ENCODE measurements at places on chromosomes 3 and 15.

GRCh38 chr15:36947035-36947719 lies 153.2 kb downstream of the MEIS2 start:
- no peak for DNase-seq

GRCh38 chr3:176755977-176756376 lies 441.3 kb downstream of the TBL1XR1 start:
- no peak for DNase-seq

- peak; percentile 6 for DNase-seq
Observed at GRCh38 chr15:73851689-73852088, 21.7 kb upstream of the TBC1D21 start.

- no peak for DNase-seq
Observed at GRCh38 chr3:45981346-45982074, 14.1 kb downstream of the FYCO1 start.

- DNase-seq = no peak
Observed at GRCh38 chr3:168659015-168659414, 563.3 kb upstream of the GOLIM4 start.

DNA sequence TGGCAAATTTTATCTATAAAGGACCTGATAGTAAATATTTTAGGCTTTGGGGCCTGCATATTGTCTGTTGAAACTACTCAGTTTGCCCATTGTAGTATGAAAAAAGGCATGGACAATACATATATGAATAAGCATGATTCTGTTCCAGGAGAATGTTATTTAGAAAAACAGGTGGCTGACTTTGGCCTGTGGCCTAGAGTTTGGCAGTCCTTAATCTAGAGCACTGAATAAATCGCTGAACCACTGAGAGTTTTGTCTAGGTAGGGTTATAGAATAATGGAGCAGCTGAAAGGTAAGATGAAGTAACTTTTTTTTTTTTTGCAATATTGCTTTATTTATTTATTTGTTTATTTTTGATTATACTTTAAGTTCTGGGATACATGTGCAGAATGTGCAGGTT lies 75.0 kb downstream of the LRRC49 start:
- no peak for DNase-seq

DNA sequence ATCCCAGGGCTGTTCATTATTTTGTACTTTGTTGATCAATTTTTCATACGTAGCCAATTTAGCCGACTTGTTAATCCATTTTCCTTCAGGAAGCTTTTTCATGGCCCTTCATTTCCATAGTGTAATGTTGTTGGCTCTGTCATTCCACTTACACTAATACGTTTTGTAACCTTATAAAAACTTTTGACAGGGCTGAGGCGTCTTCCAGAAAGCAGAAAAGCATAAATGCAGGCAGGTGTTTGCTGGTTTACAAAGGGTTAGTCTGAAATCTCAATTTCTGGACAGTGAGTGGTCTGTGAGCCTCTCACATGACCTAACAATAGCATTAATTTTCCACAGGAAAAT lies 444.0 kb downstream of the OTOL1 start:
- DNase-seq = no peak

GRCh38 chr3:39513791-39514369 lies 46.4 kb downstream of the MOBP start:
- DNase-seq = no peak

DNA sequence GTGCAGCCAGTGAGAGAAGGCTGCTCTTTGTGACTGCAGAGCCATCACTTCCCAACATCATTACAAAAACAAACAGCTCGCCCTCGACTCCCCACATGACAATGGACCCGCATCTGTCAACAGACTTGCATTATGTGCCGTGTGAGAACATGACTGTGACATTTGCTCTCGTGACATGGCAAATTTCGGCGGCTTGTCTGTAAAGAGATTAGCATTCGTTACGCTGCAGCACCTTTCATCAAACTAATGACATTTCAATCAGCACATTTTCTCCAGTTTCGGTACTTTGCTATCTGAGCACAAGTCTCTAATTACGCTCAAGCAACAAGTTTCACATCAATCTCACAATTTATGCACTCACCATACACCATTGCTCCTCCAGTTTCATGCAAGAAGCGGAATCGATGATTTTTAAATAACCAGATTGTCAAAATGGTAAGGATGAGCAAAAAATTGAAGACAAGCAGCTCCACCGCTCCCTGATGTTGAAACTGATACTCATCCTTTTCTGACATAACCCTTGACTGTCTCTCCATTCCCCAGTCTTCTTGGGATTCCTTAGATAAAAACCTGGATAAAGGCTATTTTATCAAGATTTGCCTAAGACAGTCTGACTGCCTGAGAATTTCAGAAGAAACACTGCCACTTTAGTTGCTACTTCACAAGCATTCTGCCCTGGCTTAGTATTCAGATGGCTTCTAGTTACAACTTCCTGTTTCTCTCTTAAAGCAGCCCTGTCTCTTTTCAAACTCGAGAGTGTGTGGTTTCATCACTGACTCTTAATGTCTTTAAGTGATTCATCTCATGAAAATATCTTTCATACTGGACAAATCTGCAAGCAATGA lies at the start of gene SLC9A9:
SLC9A9 (minus strand) TSS at position 682 of the 845 bp plus-strand sequence; CDS start at position 536, 146 bp downstream.
- no peak for DNase-seq

GRCh38 chr15:64604319-64604718 lies 143.9 kb downstream of the ZNF609 start:
- no peak for DNase-seq

GRCh38 chr3:105866656-105867653 lies 1.9 kb downstream of the CBLB start:
- DNase-seq = no peak

GRCh38 chr3:128845119-128845777 lies 34.2 kb upstream of the ACAD9 start:
- DNase-seq = no peak

GRCh38 chr3:159711560-159712333 lies 276.9 kb upstream of the IL12A start:
- no peak for DNase-seq

DNA sequence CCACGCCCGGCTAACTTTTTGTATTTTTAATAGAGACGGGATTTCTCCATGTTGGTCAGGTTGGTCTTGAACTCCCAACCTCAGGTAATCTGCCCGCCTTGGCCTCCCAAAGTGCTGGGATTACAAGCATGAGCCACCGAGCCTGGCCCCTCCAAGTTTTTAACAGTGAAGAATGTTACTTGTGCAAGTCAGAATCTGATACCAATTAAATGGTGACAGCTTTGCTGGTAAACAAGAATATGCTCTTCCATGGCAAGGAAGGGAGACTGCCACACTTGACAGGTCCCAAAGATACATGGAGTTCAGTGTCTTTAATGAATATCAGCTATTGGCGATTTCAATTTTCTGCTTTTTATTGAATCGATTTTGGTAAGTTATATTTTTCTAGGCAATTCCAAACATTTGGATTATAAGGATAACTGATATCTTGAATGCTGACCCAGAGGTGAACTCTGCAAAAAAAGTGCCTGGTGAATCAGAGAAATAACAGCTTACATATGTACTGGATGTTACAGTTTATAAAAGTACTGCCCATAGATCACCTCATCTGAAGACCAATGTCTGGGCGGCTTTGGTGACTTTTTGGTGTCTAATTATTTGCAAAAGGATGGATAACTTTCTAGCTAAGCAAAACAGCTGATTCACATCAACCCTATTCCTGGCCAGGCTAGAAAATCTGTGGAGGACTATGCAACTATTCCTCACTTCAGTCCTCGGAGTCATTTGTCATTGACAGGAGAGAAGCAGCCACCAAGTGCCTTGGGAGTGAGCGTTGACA lies 1.2 kb downstream of the PARP16 start:
- no peak for DNase-seq

- DNase-seq = no peak
Observed at GRCh38 chr15:34119291-34119690, 17.4 kb downstream of the PGBD4 start.

- DNase-seq = no peak
Observed at GRCh38 chr3:8441969-8442559, 59.6 kb upstream of the LMCD1 start.

DNA sequence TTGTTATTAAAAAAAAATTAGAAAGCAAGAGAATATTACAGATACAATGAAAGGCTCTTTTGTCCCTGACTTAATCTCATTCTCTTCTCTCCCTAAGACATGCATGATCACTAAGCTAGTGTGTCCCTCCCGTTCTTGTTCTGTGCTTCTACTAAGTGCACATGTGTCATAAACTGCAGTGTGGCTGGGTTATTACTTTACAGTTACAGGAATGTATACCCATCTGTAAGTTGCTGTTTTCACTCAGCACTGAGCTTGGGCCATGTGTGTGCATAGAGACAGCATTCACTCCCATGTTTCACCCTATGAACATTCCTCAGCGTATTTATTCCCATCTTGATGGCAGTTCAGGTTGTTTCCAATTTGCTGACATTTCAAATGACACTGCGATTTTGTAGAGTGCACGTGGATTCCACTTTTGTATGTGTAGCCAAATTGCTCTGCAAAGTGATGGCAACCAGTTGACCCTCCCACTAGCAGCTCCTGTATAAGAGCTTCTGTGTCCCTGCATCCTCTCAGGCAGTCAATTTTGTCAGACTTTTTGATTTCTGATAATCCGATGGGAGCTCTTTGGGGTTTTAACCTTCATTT lies 145.8 kb upstream of the UBE2E1 start:
- DNase-seq = no peak

- no peak for DNase-seq
Observed at GRCh38 chr3:27483117-27484014, 818 bp downstream of the SLC4A7 start.

GRCh38 chr3:123653221-123653682 lies 68.4 kb upstream of the HACD2 start:
- DNase-seq = no peak

DNA sequence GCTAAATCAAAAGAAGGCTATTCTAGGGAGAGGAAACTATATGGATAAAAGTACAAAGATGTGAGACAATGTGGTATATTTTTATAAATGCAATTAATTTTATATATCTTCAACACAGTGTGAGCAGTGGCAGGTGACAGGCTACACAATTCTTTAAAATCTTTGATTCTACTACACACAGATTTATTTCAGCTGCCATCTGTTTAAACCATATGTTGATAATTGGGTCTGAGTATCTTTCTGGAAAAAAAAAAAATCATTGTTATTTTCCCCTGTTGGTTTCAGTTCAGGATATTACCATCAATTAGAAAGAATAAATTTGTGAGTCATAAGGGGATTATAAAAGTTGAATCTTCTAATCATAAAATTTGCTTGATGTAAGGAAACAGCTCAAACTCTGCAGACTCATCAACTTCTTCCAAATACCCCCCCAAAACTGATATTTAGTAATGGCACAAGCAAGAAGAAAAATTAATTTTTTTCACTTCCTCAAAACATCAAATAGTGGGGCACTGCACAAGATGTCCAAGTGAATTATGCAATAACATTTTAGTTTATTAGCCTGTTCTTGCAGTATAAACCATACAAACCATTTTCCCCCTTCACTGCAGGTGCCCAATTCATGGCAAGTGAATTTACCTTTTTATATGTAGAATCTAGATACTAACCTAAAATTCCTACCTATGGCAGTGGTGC lies 12.0 kb downstream of the PIERCE2 start:
- DNase-seq = no peak

DNA sequence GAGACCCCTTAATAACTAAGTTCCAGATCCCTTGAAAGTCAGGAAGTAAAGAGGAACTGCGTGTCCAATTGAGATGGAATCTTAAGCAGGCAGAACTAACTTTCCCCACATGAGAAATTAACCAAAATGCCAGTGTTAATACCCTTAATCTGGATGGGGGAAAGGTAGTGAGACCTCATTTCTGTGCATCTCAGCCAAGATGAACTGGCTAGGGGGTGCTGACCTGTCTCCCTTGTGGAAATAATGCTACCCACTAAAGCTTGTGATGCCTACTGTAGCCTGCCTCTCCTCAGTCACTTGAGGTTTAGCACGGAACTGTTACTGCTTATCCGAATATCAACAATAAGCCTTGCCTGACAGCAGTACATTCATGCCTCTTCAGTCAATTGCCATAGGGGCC lies 15.1 kb downstream of the BOC start:
- DNase-seq = no peak

DNA sequence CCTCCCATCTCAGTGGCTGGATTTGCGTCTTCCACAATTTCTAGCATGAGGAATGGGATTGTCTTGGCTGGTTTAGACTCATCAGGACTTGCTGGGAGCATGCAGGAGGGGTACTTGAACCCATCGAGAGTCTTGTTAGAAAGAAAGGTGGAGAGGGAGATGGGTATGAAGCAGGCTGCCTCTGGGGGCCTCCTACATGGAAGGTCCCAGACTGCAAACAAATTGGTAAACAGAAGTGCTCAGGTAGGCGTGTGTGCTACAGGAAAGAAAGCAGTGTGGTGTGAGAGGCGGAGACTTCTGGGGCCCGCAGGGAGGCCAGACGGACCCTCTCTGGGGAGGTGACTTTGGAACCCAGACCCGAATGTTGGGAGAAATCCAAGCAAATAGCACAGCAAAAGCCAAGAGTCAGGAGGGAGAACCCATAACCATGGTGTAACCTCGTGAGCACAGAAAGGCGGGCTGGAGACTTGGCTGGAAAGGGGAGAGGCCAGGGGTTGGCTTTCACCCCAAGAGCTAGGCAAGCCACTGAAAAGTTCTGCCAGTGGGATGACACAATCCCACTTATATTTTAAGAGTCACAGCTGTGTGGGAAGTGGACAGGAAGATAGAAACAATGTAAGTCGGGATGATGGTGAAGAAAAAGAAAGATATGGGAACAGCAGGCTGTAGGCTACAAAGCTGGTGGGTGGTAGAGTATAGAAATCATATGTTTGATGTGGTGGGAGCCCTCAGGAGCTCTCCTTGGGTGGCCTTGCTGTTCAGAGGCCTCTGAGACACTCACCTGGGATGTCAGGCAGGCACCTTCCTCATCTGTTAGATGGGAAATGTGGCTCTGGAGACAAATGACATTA lies 130.1 kb upstream of the PRR20G start:
- DNase-seq = no peak

GRCh38 chr3:171817074-171817800 lies 7.0 kb upstream of the PLD1 start:
- DNase-seq = no peak

- no peak for DNase-seq
Observed at GRCh38 chr15:41104234-41104633, 11.8 kb downstream of the INO80 start.

DNA sequence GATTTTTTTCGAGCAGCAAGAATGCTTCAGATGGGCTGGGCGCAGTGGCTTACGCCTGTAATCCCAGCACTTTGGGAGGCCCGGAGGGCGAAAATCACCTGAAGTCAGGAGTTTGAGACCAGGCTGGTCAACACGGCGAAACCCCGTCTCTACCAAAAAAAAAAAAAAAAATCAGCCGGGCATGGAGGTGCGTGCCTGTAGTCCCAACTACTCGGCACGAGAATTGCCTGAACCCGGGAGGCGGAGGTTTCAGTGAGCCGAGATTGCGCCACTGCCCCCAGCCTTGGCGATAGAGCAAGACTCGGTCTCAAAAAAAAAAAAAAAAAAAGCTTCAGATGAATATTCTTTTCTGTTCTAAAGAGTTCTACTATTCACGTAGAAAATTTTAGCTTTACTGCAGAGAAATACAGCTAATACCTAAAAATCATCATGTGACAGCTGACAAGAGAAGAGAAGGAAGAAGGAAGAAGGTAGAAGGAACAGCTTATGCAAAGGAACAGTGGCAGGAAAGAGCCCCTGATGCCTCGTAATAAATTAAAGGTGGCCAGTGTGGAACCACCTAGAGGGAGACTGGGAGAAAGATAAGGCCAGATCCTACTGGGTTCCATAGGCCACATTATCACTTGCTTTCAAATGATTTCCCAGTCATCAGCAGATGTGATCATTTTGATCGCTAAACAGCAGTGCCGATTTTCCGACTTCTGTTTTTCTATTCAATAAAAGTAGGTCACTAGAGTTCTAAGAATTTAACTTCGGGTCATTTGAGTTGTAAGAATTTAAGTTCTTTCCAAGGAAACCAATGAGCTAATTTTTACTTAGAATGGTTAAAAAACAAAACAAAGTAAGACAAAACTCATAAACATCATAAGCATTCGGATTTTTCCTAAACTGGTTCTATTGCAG lies 1.5 kb downstream of the CMTM6 start:
- no peak for DNase-seq

Data from epithelial cell of prostate (primary cell).